ENCODE measurements at places on chromosomes 5 and 9. TPM values are rescaled to one million over a fixed set of nuclear protein-coding genes. Genes with fewer than 3 reads are reported as not detected.

The LCN15 gene
- total RNA-seq: not detected

The TAF11L11 gene
- total RNA-seq: not detected

The PAEP gene
- total RNA-seq: not detected

The PRLR gene
- 0.86 TPM for total RNA-seq

The FANCC gene
- 4.4 TPM for total RNA-seq

The TLX3 gene
- not detected for total RNA-seq

The LCN9 gene
- not detected for total RNA-seq

The PCDHA9 gene
- 0.14 TPM for total RNA-seq

The SPINK6 gene
- total RNA-seq: not detected

- no peak for DNase-seq
These were observed 192.2 kb downstream of the ROR2 start for GRCh38 chr9:91757782-91758181.

GRCh38 chr5:5344051-5344571 is 78.4 kb upstream of the ICE1 start:
- no peak for DNase-seq

GRCh38 chr9:69829484-69829883 is 8.9 kb downstream of the CFAP95 start:
- no peak for DNase-seq

GRCh38 chr5:173263566-173263965 is 28.6 kb upstream of the NKX2-5 start:
- DNase-seq: no peak

DNA sequence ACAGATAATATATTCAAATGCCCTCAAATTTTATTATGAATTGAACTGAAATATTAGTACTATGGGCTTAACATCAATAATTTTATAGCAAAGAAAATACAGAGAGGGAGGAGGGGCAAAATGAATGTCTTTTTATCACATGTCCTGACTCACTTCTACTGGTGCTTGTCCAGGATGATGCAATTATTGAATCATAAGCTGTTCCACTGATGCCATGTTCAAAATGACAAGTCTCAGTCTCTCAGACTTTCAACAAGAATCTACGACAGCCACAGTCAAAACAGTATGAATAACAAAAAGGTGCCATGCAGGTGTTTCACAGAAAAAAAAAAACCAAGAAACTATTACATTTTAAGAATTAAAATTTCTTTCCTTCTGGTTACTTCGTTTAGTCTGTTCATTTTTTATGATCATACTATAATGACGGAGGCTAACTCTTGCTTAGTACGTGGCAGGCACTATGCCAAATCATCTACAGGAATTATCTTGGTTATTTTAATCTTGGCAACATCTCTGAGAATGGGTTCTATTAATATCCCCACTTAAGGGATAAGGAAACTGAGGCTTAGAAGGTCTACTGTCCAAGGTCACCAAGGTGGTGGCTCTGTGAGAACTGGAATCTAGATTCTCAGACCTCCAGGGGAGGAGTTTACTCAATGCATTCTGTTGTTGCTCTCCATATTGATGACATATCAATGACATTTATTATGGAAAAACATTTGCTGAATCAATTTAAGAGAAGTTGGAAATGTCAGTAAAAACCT is 61.5 kb downstream of the NR3C1 start:
- DNase-seq: no peak

GRCh38 chr5:162888268-162888667 is 549.1 kb upstream of the CCNG1 start:
- no peak for DNase-seq

All from posterior vena cava (tissue), 2 donors.